Non-pigmented ciliary epithelial cell (primary cell): ENCODE measurements at places on chromosomes 4 and X.

- peak; percentile 49 for DNase-seq
Measured at GRCh38 chrX:103404231-103405008, 28.1 kb downstream of the BEX3 start.

DNA sequence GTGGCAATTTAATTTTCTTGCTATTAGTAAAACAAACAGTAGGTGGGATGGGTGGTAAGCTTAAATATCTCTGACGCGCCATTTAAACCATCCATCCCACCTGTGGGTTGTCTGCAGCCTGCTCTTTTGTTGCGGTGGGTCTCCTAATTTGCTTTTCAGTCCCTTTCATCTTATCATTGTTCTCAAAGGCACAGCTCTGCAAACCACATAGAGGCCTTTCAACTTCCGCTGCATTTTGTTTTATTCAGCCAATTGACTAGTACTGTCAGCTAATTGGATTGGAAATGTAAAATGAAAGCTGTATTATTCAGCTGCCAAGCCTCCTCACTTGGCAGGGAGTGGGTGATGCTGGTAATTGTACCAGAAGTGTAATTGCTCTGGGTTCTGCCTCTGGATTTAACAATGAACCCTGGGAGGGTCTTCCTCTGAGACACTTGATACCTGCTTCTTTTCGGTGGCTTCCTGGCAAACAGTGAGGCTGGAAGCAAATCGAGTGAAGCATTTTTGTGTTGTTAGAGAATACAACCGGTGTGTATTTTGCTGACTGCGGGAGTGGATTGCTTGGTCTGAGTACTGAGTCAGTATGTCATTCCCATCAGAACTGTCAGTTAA lies 165.6 kb downstream of the FRAS1 start:
- no peak for DNase-seq

DNA sequence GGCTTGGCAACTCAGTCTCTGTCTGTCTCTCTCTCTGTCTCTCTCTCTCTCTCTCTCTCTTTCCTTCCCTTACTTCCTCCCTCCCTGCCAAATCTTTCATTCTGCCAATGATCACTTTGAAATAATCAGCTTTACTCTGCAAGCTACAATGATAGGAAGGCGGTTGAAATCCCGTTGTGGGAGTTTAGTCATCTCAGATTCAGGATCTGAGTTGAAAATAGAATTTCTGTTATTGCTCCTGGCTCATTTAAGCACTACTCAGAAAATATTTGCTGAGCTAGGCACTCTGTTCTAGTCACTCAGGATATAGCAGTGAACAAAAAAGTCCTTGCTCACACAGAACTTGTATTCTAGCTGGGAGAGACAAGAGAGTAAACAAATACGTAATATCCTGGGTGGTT lies 56.3 kb upstream of the DCTD start:
- DNase-seq: no peak

GRCh38 chr4:86819561-86819960 lies 29.6 kb downstream of the SLC10A6 start:
- DNase-seq: no peak

GRCh38 chr4:110164251-110164650 lies 34.2 kb downstream of the ELOVL6 start:
- peak; percentile 31 for DNase-seq

DNA sequence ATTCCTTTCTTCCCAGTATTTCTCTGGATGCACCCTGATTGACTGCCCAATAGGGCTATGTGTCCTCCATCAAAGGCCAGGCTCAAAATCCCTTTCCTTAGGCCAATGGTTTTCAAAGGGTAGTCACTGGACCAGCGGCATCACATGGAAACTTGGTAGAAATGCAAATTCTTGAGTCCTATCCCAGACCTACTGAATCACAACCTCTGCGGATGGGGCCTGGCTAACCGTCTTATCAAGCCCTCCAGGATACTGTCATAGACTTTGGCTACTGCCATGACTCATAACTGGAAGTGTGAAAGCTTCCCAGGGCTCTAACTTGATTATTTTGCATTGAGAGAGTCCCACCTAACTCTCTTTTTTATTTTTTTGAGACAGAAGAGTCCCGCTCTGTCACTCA lies 71.9 kb upstream of the TFDP3 start:
- peak; percentile 17 for DNase-seq

GRCh38 chr4:116015062-116015461 lies 901.6 kb upstream of the NDST4 start:
- no peak for DNase-seq

GRCh38 chr4:154478128-154478527 lies 13.5 kb downstream of the DCHS2 start:
- no peak for DNase-seq
